Hematopoietic multipotent progenitor cell treated with erythropoietin and hydrocortisone succinate and interleukin-3 and kit ligand, for 4 days (in vitro differentiated cells): ENCODE measurements at places on chromosomes 5 and 9.

GRCh38 chr5:80238778-80239679 lies 16.8 kb downstream of the SERINC5 start:
- peak; percentile 82 for DNase-seq

- DNase-seq = no peak
These were observed 265.2 kb downstream of the GADD45G start for GRCh38 chr9:89869793-89870580.

DNA sequence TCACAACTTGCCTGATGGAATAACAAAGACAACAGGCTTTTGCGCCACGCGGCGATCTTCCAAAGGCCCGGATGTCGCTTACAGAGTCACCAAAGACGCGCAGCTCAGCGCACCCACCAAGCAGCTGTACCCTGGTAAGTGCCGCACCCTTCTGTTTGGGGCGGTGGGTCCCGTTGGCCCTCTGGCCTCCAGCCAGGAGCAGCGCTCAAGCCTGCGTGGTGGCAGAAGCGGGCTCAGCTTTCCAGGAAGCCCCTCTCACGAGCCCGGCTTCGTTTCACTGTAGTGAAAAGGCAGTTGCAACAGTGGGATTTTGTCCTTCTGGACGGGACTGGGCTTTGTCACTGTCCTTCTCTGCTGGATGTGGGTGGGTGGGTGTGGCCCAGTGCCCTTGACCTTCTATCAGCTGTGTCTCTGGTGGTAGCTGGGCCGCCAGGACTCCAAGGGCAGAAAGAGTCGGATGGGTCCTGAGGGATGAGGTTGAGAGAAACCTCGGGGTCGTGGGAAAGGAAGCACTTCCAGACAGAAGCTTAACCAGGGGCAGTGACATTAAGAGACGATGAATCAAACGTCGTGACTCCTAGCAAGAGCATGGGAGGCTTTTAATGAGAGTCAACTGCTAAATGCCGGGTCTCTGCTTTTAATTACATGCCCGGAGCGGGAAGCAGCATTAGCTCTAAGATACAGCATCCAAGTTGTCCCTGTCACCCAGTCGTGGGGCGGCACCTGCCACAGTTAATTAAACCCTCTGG lies 49.5 kb downstream of the COL5A1 start:
- no peak for DNase-seq

GRCh38 chr9:801399-802071 lies 40.0 kb upstream of the DMRT1 start:
- no peak for DNase-seq

DNA sequence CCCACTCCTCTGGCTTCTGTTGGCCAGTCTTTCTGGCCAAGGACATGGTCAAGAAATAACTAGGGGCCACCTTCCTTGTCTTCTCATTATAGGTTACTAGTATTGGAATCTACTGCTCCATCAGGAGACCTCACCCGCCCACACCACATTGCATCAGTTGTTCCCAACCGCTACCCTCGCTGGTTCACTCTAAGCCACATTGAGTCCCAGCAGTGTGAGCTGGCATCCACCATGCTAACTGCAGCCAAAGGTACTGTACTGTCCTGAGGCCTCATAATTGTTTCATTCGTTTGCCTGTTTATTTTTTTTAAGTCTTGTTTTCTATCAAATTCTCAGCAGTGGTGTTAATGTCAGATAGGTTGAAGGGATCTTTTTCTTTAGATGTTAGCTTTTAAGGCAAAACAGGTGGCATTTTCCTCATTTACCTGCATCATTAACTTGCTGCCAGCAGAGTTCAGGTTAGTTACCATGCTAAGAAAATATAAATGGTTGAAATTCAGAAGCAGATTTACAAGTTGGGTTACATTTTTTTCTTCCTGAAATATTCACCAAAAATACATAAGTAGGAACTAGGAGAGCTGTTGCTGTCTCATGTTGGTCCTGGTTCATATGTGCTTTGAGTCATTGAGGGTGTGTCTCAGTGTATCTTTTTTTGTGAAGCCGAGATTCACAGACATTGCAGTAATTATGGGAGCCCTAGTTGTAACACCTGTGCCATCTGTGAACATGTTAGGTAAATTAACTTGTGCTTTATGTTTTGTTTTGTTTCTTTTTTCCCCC lies 206.9 kb downstream of the ZSWIM6 start:
- DNase-seq = no peak

DNA sequence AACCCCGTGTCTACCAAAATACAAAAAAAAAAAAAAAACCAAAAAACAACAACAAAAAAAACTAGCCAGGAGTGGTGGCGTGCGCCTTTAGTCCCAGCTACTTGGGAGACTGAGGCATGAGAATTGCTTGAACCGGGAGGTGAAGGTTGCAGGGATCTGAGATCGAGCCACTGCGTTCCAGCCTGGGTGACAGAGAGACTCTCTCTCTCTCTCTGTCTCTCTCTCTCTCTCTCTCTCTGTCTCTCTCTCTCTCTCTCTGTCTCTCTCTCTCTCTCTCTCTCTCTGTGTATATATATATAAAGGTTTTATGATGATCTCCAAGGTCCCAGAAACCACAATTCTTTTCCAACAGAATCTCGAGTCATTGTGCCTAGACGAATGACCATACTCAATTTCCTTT lies 18.8 kb upstream of the ANKRD33B start:
- DNase-seq = no peak

- DNase-seq = no peak
These were observed 171.5 kb downstream of the EFNA5 start for GRCh38 chr5:107499237-107499636.

DNA sequence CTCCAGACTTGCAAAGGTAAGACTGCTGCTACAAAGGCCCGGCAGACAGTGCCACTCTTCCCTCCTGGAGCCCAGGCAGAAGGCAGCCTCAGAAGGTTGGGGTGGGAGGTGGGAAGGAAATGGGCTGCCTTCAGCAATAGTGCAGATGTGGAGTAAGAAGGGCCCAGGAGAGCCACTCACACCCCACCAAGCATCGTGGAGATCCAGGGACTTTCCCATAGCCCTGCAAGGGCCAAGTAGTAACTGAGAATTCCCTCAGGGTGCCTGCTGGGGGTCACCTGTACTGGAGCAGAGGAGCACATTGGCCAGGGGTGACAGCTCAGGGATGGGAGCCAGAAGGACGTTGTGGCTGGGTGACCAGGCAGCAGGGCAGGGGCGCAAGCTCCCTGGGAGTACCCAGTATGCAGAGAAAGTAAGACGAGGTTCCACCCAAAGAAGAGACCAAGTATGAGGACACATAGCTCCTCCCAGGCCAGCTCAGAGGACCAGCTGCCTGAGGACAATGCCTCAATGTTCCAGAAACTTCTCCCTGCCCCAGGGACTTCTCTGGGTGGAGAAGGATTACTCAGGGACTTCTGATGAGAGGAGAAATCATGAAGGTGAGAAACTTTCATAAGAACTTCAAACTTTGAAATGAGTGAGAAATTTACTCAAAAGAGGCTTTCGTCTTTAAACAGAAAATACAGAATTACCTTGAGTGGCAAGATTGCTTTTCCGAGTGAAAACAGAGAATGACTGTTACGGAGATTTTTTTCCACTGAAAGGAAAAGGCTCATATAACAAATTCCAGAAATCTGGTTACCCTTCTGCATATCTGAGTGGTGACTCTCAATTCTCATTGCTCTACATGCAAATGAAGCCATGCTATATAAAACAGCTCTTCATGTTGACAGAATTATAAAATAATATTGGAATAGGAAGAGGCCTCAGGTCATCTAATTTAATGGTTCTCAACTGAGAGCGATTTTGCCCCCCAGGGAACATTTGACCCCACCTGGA lies 87.9 kb upstream of the TRIO start:
- DNase-seq = no peak

DNA sequence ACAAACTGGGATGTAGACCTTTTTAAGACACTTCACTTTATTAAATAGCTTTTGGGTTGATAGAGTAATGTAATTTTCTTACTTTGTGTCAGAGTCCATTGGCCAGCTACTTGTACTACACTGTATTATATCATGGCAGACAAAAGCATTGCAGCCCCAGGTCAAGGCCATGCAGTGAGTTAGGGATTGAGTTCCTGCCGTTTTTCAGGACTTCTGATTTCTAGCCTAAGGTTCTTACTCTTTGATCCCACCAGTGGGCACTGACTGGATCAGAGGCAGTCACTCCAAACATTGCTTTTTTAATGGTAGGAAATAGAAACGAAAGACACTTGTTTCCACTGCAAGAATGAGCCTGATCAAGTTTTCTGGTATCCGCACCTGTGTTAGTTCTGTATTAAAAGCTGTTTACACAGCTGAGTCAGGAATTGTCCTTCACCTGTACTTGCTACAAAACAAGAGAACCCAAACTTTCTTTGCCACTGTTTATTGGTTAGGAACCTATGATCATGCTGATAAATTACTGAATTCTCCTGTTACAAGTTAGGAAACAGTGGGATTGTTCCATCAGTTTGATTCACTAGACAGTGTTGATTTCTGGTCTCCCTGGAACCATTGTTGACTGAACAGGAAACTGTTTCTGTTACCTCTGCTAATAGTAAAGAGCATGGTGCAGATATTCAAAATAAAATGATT lies 22.1 kb downstream of the LRRC70 start:
- no peak for DNase-seq

DNA sequence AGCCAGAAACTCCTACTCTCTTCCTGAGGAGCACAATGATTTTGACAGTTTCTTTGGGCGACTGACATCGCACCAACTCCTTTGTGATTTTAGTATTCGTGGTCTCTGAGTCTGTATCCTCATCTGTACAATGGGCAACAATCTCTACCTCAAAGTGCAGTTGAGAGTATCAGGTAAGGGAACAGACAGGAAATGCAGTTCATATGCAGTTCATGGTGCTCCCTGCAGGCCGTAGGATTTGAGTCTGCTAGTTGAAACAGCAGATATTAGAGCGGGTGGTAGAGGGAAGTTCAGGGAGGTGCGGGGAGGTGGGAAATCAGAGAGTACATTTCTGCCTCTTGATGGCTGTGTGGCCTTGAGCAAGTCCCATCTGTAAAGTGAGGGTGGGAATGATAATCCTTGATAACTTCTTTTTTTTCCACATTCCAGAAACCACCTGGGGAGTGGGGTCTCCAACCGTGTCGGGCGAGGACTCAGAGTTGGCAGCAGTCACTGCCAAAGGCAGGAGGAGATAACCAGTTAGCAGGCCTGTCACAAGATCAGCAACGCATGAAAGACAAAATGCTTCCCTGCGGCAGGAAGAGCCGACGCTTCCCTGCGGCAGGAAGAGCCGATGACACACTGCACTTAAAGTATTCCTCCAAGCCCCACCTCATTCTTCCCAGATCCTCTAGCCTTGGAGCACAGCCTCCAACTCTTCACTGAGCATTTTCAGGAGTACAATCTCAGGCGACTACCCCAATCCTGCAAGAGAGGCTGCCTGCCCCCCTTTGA lies 6.0 kb upstream of the NEK6 start:
- DNase-seq = no peak

DNA sequence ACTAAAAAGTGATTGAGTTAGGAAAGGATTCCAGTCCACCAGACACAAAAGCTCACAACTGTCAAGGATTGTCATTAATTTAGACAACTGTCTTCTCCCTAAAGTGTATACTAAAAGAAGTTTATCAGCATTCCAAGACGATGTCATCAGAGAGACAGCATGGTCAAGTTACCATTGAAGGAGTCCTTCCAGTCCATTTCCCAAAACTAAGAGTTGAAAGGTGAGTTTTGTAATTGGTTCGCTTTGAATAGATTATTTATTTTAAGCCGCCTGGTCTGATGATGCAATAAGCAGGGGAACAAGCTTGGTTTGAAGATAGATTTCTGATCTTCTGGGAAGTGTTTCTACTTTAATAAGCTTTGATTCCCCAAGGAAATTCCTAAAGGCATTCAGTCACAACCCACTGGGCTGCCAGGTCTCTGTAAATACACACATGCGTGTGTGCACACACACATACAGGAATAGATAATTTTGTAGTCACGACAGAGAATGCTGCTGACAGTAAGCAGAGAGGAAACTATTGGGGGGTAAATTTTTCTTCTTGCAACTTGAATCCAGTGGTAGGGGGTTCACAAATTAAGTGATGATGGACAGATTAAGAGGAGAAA lies 234.8 kb downstream of the PIK3R1 start:
- no peak for DNase-seq

- DNase-seq = peak; percentile 73
These were observed 92.2 kb downstream of the KLF4 start for GRCh38 chr9:107397076-107398044.

DNA sequence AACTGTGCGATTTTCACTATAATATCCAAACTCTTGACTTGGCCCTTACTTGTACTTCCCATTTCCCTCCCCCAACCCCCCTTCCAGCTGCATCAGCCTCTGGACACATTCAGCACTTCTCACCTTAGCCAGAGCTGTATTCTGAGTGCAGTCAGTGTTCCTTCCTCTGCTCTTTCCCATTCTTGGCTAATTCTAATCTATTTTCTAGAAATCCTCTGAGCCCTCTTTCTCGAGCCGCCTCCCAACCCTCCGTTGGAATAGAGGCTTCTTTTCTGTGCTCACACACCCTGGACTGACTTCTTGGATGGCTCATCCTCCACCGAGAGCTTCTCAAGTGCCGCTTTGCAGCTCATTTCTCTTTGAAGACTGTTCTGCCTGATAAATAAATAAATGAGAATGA lies 188.8 kb downstream of the NTRK2 start:
- DNase-seq = no peak

GRCh38 chr5:155017610-155018009 lies 4.1 kb downstream of the KIF4B start:
- peak; percentile 46 for DNase-seq

DNA sequence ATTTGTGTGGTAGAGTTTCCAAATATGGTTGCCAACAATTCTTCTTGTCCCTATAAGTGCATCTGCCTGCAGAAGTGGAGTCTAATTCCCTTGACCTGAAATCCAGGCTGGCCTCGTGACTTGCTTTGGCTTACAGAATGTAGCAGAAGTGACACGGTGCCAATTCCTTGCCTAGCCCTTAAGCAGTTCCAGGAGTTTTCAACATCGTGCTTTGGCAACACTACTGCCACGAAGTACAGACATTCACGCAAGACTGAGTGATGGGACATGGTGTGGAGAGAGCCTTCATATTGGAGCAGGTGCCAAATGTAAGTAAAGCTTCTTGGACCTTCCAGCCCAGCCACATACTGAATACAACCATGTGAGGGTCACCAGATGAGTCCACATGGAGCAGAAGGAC lies 92.9 kb upstream of the NEK6 start:
- DNase-seq = no peak

- DNase-seq = peak; percentile 95
These were observed 121.6 kb downstream of the TRIO start for GRCh38 chr5:14264605-14265316.

GRCh38 chr5:142385194-142385593 lies 60.4 kb upstream of the SPRY4 start:
- DNase-seq = no peak

DNA sequence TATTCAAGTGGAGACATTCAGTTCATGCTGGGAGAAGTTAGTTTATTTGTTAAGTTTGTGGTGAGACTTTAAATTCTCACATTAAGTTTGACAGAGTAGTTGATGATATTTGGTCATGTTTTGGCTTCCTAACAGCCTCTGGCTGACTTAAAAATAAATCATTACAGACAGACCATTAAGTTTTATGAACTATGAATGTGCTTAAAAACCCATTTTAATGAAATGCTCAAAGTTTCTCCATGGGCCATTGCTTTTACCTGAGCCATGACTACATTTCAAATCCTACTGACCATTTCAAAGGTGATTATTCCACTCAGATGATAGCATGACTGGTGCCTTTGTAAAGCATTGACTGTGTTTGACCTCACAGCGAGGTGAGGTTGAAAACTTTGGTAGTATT lies 192.7 kb downstream of the LRRC70 start:
- DNase-seq = no peak

- DNase-seq = no peak
These were observed 465.2 kb downstream of the GADD45G start for GRCh38 chr9:90070056-90070455.
